Stimulated activated effector memory CD8-positive, alpha-beta T cell treated with anti-CD3 and anti-CD28 coated beads, Interleukin-12 subunit alpha, Interleukin-12 subunit beta, amount 100 ng/mL, for 72 hours (primary cell): ENCODE measurements at places on chromosomes 6 and 20.

- DNase-seq, result no peak
Observed at GRCh38 chr6:85418059-85418458, 31.8 kb upstream of the NT5E start.

- no peak for DNase-seq
Observed at GRCh38 chr6:45724511-45724910, 291.1 kb downstream of the CLIC5 start.

DNA sequence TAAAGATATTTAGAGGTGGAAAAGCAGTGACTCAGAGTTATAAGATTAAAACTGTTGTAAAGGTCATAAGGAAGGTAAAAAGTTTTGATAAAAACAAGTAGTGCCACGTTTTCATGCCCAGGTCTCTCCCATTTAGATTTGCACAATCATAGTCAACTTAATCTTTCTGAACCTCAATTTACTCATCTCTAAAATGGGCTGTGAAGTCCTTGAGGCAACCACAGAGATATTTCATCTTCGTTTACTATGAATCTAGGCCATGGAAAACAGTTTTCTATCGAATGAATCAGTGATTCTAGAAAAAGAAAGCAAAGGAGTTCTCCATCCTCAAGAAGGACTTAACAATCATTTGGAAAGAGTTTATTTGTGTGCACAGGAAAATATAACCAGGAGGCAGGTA, 190.2 kb downstream of the EDN1 start:
- no peak for DNase-seq

DNA sequence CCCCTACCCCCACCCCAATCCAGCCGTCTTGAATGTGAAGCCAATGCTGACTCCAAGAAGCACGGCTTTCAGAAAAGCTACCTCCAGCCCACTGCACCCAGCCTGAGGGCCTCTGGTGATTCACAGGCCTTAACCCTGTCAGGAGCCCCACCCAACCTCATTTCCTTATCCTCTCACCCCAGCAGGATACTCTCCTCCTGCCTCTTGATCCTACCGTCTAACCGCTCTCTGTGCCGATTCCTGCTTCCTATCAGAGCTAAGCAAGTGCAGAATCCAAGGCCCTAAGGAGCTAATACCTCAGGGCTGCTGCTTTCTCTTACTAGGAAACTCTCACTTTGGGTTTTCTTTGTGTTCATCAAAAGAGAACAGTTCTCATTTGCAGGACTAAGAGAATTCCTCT, 47.2 kb downstream of the TRERF1 start:
- no peak for DNase-seq

DNA sequence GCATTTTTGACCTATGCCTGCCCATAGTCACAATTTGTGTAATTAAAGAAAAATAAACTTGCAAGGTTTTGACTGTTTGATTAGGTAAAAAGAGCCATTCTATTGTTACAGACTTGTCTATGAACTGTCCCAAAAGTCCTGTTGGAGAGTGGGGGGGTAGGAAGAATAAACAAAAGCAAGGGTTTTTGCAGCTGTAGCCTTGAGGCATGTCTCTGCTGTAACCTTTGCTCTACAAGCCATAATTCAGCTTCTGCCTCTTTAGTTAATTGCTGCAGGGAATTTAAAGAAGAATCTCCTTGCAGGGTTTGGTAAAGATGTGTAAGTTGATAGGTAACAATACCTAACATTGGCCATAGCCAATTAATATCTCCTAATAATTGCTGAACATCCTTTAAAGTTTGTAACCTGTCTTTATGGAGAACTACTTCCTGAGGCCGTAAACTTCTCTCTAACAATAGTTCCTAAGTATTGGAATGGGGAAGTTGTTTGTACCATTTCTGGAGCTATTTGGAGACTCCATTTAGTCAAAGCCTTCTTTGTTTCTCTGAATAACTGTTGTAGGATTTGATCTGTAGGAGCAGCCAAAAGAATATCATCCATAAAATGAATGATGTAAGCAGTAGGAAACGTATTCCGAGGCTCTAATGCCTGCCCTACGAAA, 7.9 kb upstream of the ABHD12 start:
- DNase-seq, result no peak

DNA sequence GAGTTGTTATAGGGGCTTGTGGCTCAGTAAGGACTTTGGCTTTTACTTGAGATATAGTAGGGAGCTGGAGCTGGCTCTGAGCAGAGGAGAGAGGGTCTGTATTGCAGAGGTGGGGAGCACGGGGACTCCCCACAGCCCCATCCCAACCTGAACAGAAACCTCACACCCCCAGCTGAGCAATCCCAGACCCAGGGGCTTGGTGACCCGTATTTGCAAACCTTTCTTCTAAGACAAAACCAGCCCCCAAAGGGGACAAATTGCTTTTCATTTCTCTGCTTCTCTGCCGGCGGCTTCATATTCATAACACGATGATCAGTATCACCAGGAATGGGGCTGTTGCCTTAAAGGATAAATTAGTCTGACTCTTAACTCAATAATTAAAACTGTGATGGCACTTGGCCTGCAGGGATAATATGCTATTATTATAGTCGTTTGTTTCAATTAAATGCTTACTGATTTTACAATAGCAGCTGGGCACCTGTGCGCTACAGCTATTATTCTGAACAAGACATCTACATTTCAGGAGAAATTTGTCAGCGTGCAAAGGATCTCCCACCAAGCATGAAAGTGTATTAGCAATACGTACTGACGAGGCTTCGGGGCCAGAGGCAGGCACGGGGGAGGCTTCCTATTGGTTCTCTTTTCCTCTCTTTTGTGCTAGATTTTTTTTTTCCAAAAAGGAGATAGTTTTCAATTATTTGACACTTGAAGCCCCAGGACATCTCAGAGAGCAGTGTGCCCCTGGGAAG, 118.1 kb downstream of the TOX2 start:
- DNase-seq, result no peak

GRCh38 chr20:14538433-14538832, 201.0 kb upstream of the FLRT3 start:
- DNase-seq, result no peak

GRCh38 chr20:53100476-53100911, 128.3 kb downstream of the TSHZ2 start:
- DNase-seq, result no peak

DNA sequence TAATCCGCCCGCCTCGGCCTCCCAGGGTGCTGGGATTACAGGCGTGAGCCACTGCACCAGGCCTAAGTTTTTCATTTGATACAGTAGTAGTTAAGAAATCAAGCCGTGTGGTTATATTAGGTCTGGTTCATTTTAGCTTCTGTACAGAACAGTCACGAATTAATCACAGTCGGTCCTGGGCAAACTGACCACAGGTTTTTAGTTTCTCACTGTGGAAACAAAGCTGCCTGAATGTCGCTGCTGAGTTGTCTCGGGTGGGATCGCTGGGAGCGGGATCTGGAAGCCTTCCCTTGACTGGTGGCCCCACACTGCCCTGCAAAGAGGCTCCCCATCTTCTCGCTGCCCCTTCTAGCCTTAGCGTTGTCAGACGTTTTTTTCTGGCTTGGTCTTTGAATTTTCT, 18.6 kb downstream of the UCKL1 start:
- no peak for DNase-seq

- DNase-seq, result peak; percentile 55
Observed at GRCh38 chr20:56249244-56249955, 868 bp downstream of the MC3R start.

DNA sequence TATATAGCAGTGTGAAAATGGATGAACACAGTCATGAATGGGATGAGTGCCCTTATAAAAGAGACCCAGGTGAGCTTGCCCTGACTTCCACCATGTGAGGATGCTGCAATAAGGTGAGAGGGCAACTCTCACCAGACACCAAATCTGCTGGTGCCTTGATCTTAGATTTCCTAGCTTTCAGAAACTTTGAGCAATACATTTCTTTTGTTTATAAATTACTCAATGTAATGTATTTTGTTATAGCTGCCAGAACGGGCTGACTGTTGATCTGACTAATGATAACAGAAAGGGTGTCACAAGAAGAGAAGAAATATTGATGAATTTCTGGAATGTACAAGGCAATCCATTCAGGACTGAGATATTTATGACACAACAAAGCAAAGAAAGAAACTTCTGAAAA, 180.5 kb downstream of the MCHR2 start:
- no peak for DNase-seq

GRCh38 chr6:39268721-39269120, 39.4 kb upstream of the KCNK5 start:
- no peak for DNase-seq

- no peak for DNase-seq
Observed at GRCh38 chr6:19391926-19392325, 445.2 kb upstream of the ID4 start.

GRCh38 chr6:88456221-88456859, 290.2 kb upstream of the CNR1 start:
- no peak for DNase-seq

DNA sequence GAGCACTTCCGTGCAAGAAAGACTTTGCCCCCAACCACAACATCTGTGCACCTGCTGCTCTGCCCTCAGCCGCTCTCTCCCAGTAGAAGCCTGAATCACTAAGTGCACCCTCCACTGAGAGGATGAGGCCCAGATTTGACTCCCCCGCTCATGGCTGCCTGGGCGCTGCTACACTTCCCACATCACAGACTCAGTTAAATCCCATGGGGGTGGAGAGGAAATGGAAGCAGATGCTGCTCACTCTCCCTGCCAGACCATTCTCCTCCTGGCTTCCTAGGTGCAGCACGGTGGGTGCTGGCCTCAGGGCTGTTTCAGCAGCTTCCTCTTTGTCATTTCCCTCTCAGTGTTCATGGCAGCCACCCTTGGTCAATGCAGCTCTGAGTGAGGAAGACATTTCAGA, 4.8 kb downstream of the CST5 start:
- no peak for DNase-seq
